Hair follicle dermal papilla cell (primary cell): ENCODE measurements at places on chromosomes 2 and 18. TPM values are rescaled to one million over a fixed set of nuclear protein-coding genes. Genes with fewer than 3 reads are reported as not detected.

UGT1A5 gene
- total RNA-seq = not detected in 2 replicates

CLHC1 gene
- 6.8 and 9.6 TPM in 2 replicates for total RNA-seq

AGXT gene
- total RNA-seq = not detected in 2 replicates

CCDC148 gene
- 1.3 and 2.3 TPM in 2 replicates for total RNA-seq

COA5 gene
- 17.6 and 18.7 TPM in 2 replicates for total RNA-seq

C1GALT1C1L gene
- total RNA-seq = 0.16 and 0.97 TPM in 2 replicates

ZCCHC2 gene
- total RNA-seq = 10.1 and 10.6 TPM in 2 replicates

PTMA gene
- total RNA-seq = 371 and 477 TPM in 2 replicates

MYOM1 gene
- 0.32 and 0.36 TPM in 2 replicates for total RNA-seq

C2orf72 gene
- not detected in 2 replicates for total RNA-seq

HAAO gene
- 5.7 and 7.0 TPM in 2 replicates for total RNA-seq

EHD3 gene
- 86.0 and 88.4 TPM in 2 replicates for total RNA-seq

NR4A2 gene
- 0.49 TPM in 2 replicates for total RNA-seq

COL4A3 gene
- 0.12 TPM in 1 of 2 replicates, not detected in the other for total RNA-seq

NUP35 gene
- total RNA-seq = 8.1 and 10.8 TPM in 2 replicates

HK2 gene
- total RNA-seq = 33.5 and 54.0 TPM in 2 replicates

PPP1CB gene
- 131 and 161 TPM in 2 replicates for total RNA-seq

CD8B2 gene
- total RNA-seq = not detected in 2 replicates

RPL37A gene
- total RNA-seq = 575 and 595 TPM in 2 replicates

TMEM163 gene
- 0.12 TPM in 1 of 2 replicates, not detected in the other for total RNA-seq

DTYMK gene
- total RNA-seq = 11.4 and 12.3 TPM in 2 replicates

DLX2 gene
- total RNA-seq = 0.24 and 0.65 TPM in 2 replicates

RUFY4 gene
- not detected in 2 replicates for total RNA-seq

PID1 gene
- total RNA-seq = 8.5 and 8.6 TPM in 2 replicates

PJVK gene
- total RNA-seq = 1.7 and 1.8 TPM in 2 replicates

UBR3 gene
- 30.6 and 36.8 TPM in 2 replicates for total RNA-seq

FOXD4L1 gene
- total RNA-seq = 0.12 and 0.32 TPM in 2 replicates
